ENCODE measurements at places on chromosomes 2 and 18.

DNA sequence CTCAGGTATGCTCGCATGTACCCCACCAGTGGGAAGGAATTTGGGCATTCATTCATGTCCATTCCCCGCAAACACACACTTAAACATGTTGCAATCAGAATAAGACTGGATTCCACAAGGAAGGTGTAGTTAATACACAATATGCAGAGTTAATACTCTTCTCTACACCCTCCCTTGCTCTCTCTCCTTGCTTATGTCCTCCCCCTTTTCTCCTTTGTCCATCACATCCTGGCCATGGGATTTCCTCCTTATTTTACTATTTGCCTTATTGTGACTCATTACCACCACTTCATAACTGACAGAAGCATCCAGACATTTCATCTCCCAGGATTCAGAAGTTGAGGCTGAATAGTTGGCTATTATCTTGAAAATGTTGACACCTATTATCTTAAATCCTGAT, 473.8 kb upstream of the SPHKAP start:
- no peak for DNase-seq

DNA sequence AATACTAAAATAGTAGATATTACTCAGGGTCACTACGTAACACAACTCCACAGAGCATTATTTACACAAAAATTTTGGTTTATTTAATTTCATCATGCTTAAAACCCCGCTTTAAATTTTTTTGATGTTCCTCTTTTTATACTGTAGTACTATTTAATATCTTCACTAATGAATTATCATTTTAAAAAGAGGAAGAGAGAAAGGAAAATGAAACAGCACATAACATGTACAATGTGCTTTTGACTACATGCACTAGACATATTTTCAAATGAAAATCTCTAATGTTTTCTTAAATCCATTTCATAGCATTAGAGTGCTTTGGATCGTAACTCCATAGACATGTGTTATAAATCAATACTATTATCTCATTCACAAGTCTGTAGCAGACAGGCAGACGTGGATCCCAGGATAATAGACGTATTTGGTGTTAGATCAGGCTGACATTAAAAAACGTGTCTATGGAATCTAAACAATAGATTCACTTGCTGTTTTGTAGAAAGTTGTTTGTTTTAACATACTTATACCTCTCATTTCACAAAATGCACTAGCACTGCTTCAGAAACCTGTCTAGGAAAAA, 897.0 kb downstream of the CPS1 start:
- DNase-seq, result no peak

DNA sequence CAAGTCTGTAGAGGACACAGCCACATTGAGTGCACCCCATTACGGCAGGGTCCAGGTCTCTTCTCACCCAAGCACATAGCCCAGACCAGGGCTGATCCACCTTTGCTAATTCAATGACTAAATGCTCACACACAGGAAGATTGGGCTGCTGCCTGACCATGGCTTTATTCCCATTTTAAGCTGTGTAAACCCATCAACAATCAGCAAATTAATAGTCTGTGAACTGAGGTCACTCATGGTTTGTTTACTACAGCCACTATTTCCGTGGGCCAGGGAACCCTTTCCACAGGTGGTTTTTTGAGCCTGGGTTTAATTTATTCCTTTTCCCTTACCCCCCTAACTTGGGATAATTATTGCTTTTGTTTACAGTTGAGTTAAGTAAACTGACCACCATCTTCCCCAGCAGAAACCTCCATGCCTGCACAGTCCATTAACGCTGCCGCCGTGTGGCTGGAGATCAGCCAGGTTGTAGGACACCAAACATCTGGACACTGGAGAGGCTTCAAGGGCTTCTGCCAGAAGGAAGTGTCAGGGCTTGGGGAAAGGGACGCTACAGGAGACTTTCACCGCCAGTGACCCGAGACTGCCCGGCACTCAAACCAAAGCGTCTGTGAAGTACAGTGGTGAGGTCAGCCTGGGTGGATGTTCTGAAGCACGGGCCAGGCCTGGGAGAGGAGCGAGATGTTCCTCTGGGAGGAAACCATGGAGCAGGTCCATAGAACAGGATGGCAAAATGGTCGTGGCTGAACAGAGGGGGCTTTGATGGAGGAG, 282.9 kb downstream of the DYSF start:
- no peak for DNase-seq

DNA sequence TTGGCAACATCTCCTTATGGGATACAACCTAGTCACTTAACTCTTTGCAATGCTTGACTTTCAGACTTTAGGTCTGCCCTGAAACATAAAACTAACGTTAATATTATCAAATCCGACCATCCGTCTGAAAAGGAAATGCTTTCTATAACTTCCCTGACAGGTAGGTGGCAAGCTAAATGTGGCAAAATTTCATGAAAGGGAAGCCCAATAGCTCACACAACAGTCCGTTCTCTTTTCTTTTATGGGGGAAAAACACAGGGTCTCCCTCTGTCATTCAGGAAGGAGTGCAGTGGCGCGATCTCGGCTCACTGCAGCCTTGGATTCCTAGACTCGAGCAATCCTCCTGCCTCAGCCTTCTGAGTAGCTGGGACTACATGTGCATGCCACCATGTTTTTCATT, 52.9 kb downstream of the SFT2D3 start:
- no peak for DNase-seq

- DNase-seq, result no peak
These were observed 42.7 kb downstream of the VSNL1 start for GRCh38 chr2:17583166-17583565.

GRCh38 chr2:112701052-112701451, 19.8 kb upstream of the NT5DC4 start:
- no peak for DNase-seq

DNA sequence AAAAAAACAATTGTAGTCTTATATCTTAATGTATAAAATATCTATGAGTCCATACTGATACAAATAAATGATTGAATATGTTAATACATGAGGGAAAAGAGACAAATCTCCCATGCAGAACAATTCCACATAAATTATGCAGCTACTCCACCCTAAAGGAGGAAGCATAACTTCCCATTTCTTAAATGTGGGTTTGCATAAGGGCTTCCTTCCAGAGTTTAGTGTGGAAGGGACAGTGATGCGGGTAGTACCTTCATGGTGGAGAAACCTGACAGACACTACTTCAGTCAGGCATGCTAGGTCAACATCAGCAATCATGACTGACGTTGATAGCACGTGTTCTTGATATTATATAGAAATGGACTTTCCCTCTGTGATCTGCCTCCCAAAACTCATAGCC, 146.9 kb upstream of the STON1 start:
- no peak for DNase-seq
